Fibroblast of skin of right biceps (primary cell): ENCODE measurements at places on chromosomes 2 and 18.

GRCh38 chr2:77268626-77269025, 253.6 kb downstream of the LRRTM4 start:
- no peak for DNase-seq

GRCh38 chr2:120525056-120526046, 179.4 kb downstream of the INHBB start:
- DNase-seq, result no peak

DNA sequence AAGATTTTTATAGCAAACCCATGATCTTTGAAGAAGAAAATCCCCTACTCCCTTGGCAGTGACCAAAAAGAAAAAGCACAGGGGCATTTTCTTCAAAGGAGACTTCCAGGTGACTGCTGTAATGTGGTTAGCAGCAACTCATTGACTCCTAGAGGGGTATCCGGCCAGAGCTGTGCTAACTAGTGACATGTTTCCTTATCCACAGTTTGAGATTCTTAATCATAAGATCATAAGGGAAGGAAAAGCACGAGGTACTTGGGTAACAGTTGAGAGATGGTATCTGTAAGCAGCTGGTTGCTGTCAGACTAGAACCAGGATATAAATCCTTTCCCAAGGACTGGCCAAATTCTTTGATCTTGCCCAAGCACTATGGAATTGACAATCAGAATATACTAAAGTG, 124.7 kb downstream of the MREG start:
- DNase-seq, result no peak

DNA sequence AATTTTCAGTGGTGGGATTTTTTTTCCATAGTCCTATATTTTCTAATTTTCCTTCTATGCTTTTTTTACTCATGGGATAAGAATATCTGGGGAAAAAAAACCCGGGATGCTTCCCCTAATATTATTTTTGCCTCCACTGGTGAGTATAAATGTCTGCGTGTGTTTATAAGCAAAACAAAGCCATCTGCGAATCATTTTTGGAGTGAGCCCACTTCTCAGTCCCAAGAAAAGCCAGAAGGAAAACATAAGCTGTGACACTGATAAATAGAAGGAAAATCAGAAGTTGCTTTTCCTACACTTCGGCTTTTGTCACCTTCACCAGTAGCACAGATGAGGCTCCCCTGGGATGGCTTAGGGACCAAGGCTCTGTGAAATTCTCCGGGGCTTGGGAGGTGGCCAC, 134.7 kb upstream of the PID1 start:
- no peak for DNase-seq

DNA sequence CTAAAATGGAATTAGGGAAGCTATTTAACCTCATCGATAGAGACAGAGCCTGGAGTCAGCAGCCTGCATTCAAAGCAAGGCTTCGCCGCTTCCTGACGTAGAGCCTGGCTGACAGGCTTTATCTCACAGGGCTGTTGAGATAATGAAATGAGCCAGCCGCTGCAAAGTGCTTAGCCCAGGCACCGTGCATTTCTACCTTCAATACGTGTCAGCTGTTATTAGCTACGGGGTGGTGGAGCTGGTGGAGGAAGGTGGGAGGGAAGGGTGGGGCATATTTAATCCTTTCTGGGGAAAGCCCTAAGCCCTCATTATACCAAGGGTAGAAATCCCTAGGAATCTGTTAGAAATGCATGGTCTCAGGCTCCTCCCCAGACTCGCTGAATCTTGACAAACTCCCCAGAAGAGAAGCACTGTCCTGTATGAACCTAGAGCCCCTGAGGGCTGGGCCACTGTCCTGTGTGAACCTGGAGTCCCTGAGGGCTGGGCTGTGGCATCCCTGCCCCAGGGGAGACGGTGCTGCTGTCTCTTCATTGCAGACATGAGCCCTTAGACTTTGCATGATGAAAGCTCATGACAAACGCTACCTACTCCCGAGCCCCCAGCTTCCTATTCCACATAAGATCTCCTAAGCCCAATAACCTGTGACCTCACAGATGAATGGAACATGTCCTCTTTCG, 72.4 kb downstream of the ALPK2 start:
- no peak for DNase-seq

GRCh38 chr2:154692927-154693326, 5.6 kb upstream of the KCNJ3 start:
- DNase-seq, result peak; percentile 3

- peak; percentile 61 for DNase-seq
Measured at GRCh38 chr2:158745067-158745865, 49.9 kb upstream of the DAPL1 start.

GRCh38 chr2:105102963-105103421, 65.1 kb downstream of the MRPS9 start:
- DNase-seq, result peak; percentile 93

- no peak for DNase-seq
Measured at GRCh38 chr2:238724728-238725127, 123.2 kb upstream of the TWIST2 start.

GRCh38 chr18:7624697-7625096, 57.6 kb downstream of the PTPRM start:
- no peak for DNase-seq

DNA sequence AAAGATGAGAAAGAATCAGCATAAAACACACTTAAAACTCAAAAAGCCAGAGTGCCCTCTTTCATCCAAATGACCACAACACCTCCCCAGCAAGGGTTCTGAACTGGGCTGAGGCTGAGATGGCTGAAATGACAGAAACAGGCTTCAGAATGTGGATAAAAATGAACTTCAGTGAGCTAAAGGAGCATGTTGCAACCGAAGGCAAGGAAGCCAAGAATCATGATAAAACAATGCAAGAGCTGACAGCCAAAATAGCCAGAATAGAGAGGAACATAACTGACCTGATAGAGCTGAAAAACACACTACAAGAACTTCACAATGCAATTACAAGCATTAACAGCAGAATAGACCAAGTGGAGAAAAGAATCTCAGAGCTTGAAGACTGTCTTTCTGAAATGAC, 12.2 kb upstream of the PSMA8 start:
- no peak for DNase-seq

- no peak for DNase-seq
Measured at GRCh38 chr2:156874707-156875106, 382.8 kb upstream of the GALNT5 start.

DNA sequence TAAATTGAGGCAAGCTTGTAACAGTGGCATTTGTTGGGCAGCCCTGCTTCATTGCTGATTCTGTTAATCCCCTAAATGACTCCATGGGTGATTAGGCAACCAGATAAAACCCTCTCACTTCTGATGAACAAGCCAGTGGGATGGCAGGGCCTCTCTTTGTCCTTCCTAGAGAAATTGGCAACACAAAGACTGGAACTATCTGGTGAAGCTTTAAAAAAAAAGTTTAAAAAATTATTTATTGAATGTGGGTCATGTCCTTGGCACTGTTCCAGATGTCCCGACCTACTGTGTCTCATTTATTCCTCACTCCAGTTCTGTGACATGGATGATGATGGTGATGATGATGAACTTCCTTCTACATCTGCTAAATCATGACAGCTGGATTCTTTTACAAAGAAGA, 30.8 kb downstream of the NRP2 start:
- DNase-seq, result peak; percentile 44

DNA sequence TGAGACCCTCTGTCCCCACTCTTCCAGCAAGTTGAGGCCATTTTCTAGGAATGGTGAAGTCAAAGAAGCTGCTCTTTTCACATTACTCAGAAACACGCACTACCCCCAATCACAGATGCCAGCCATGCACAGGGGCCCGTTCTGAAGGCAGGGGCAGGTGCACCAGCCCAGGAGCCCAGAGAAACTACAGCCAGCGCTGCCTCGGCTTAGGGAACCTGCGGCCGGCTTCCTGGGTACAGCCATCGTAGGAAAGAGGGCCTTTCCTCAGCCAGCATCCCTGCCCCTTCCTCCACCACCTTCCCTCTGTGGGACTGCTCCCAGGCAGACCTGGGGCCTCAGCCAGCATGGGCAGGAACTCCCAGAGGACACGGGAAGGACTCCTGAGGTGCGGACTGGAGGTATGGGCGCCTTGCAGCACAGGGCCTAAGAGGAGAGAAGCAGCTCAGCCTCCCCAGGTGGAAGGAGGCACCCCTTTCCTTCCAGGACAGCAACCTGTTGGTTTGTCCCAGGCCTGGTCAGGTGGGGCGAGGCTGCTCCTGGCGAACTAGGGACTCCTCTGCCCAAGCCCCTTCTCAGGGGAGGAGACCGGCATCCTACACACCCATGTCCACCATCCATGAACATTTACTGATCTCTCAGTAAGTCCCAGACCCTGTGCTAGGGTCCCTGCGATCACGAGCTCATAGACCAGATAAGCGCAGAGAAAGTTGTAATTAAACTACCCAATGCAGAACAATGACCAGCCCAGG, 99.0 kb upstream of the ID2 start:
- DNase-seq, result no peak

DNA sequence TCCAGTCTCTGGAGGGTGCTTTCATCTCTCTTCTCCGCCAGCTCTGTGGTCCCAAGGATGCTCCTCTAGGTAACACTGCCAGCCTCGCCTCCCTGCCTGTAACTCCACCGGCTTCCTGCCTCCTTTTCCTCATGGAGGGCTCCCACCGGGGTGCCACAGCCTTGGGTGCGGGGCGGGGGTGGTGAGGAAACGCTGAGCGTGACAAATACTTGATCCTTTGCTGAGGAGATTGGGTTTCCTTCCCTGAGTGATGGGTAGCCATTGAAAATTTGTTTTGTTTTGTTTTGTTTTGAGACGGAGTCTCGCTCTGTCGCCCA, 25.1 kb downstream of the TIMM21 start:
- DNase-seq, result no peak
